ENCODE measurements at places on chromosomes 16 and 17.

DNA sequence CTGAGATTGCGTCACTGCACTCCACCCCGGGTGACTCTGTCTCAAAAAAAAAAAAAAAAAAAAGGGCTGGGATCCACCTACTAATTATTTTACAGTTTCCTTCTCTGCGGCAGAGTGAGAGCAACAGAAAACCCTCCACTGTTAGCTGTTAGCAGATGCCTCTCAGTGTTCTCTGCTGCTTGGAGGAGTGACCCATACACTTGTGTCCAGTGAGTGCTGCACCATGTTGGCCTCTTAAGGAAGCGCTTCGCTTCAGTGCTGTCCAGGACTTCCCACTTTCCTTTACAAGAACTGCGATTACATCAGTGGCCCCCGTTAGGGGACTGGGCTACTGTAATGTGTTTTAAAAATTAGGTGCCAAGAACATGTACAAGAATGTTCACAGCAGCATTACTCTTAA, 18.4 kb upstream of the CLEC18B start:
- DNase-seq: no peak

GRCh38 chr17:42023524-42024349, 3.8 kb downstream of the NKIRAS2 start:
- DNase-seq: peak; percentile 8

DNA sequence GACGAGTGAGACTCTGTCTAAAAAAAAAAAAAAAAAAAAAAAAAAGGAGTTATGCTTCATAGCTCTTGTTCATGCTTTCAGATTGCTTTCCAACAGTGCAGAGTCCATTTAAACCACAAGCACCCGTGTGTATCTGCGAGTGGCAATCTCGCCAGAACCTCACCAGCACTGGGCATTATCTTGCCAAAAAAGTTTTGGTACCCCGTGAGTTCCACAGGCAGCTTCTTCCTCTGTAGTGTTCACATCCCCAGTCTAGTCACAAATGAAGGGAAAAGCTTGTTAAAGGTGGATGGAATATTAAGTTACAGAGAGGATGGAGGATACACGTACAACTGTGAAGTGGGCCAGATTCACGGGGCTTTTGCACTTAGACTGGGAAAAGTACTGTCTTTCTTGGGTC, 33.5 kb downstream of the WSB1 start:
- DNase-seq: no peak

GRCh38 chr16:57239107-57239506, 6.0 kb upstream of the ARL2BP start:
- no peak for DNase-seq

GRCh38 chr16:72878301-72879269, 169.3 kb downstream of the ZFHX3 start:
- DNase-seq: no peak

DNA sequence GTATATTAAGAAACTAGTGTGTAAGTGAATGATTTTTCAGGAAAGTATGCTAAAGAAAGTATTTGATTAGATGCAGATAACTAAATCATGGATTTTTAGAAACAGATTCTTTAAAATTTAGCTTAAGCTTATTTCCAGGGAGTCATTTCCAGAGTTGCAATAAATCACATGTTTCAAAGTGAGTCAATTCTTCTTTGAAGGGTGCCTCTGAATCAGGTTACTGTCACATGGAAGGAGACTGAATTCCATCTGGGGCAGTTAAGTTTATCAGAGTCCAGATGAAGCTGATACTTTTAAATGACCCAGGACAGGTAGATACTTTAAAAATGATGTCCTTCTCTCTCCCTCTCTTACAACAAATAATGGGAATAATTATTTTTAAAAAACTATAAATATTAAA, 5.0 kb downstream of the MFSD11 start:
- no peak for DNase-seq

DNA sequence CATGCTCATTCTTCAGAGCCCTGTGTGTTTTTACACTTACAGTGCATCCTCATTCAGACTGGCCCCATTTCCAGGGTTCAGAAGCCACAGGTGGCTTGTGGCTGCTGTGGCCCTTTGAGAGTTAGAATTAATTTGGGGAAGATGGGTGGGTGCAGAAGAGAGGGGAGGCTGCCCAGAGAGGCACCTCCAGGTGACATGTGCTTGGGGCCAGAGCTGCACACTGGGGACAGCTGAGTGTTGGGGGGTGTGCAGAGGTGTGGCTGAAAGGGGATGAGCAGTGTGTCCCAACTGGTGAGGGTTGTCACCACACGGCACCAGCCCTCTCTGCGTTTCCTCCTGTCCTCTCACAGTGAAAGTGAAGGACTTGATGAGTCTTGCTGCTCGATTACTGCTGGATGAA, 6.9 kb upstream of the EIF1 start:
- no peak for DNase-seq

- DNase-seq: no peak
Measured at GRCh38 chr17:78166416-78166815, 2.0 kb upstream of the SYNGR2 start.

GRCh38 chr16:67198238-67198734, 645 bp upstream of the ELMO3 start:
- DNase-seq: peak; percentile 49

DNA sequence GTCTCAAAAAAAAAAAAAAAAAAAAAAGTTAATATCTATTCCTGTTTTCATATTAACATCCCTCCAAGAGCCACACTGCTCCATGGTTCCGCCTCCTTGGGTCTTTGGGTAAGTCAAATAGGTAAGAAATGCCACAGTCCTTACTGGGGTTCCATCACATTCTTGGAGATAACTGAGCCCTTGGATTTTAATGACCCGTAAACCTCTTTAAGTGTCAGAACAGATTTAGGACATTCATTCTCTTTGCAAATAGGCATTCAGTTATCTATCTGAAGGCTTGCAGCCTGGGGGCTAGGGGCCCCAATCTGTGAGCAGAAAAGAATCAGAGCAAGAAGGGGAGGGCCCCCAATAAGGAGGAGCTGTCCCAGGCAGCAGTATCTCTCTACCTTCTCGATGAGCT, 28.0 kb downstream of the MYH13 start:
- no peak for DNase-seq

DNA sequence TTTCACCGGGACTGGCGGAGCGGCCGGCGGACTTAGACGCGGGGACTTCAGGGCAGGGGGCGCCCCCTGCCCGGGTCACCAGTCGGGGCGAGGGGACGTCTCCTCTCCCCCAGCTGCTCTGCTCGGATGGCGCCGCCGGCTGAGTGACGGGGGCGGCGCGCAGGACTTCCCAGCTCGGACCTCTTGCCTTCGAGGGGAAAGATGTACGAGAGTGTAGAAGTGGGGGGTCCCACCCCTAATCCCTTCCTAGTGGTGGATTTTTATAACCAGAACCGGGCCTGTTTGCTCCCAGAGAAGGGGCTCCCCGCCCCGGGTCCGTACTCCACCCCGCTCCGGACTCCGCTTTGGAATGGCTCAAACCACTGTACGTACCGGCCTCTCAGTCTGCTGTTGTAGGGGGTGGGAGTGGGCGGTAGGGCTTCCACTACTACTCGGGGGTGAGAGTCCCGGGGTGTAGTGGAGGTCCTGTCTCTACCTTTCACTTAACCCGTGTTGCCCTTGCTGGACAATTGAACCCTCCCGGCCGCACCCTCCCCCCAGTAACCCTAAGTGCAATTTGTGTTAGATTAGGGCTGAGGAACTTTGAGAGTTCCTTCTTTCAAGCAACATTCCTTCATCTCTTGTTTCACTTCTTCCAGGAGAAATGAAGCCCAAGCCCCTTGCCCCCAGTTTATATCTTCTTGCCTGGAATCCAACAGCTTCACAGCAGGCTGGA, 21.9 kb downstream of the GJD3 start:
- no peak for DNase-seq

Data from midbrain (tissue), 1 donor.